ENCODE measurements at places on chromosomes 6 and 20.
A peak's percentile ranks its signal among the peaks of the same experiment; 100 is the strongest.

GRCh38 chr6:2264932-2265331 is 19.5 kb upstream of the GMDS start:
- DNase-seq, result no peak

GRCh38 chr6:133326584-133326983 is 85.4 kb downstream of the EYA4 start:
- DNase-seq, result no peak

- no peak for DNase-seq
Measured at GRCh38 chr6:78093906-78094305, 441.1 kb downstream of the MEI4 start.

DNA sequence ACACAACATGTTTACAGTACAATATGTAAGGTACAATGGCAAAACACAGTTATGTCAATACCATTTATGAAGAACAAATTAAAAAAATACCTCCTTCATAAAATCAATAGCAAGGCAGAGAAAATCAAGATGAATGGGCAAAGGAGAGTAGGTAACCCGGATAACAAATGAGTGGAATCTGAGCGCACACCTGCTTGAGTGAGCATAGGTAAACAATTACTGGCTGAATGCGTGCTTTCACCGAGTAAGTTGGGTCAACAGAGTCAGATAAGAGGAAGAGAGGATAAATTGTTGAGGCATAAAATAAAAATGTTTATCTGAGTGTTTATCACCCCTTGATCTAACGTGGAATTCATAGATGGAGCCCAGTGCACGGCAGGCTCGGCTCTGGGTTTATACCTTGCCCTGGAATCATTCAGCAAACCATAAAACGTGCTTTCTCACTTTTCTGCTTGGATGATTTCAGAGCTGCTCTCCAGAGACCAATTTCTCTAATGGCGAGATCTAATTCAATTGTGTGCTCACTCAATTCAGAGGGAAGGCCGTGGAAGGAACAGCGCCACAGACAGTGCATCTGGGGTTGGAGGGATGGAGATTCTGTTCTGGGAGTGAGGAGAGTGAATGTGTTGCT is 224.8 kb upstream of the MAP3K7 start:
- peak; percentile 90 for DNase-seq

- DNase-seq, result no peak
Measured at GRCh38 chr6:167130008-167130677, 7.2 kb downstream of the CCR6 start.

- no peak for DNase-seq
Measured at GRCh38 chr6:20879526-20879925, 345.3 kb downstream of the CDKAL1 start.

GRCh38 chr20:31675828-31676608 is 38.3 kb downstream of the COX4I2 start:
- DNase-seq, result no peak

DNA sequence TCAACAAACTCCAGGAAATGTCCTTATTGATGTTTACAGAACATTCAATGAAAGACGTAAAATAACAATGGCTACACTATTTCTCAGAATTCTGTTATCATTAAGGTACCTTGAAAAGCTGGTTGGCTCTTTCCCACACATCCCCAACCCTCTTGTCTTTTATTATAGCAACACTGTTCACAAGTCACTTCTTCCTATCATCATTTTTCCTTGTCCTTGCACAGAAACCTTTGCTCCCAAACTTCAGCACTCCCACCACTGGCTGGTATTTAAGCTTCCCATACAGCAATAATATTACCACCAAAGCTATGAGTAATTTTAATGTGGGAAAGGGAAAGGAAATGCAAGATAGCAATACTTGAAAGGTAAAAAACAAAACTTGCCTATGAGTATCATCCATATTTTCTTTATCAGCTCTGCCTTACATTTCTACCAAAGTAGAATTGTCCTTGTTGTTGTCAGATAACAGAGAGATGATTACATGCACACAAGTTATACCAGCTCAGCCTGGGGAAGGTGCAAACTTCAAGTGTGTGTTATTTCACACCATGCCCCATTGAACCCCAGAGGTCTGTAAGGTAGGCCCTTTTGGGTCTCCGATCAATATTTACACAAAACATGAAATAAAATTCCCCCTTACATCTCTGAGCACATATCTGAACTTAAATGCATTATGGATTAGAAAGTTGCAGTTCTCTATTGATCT is 32.2 kb downstream of the ARHGAP18 start:
- no peak for DNase-seq

- no peak for DNase-seq
Measured at GRCh38 chr20:19121463-19121862, 91.0 kb upstream of the SLC24A3 start.

- no peak for DNase-seq
Measured at GRCh38 chr6:146364816-146365594, 178.6 kb upstream of the RAB32 start.

GRCh38 chr6:117546674-117547073 is 55.6 kb downstream of the GOPC start:
- DNase-seq, result no peak

DNA sequence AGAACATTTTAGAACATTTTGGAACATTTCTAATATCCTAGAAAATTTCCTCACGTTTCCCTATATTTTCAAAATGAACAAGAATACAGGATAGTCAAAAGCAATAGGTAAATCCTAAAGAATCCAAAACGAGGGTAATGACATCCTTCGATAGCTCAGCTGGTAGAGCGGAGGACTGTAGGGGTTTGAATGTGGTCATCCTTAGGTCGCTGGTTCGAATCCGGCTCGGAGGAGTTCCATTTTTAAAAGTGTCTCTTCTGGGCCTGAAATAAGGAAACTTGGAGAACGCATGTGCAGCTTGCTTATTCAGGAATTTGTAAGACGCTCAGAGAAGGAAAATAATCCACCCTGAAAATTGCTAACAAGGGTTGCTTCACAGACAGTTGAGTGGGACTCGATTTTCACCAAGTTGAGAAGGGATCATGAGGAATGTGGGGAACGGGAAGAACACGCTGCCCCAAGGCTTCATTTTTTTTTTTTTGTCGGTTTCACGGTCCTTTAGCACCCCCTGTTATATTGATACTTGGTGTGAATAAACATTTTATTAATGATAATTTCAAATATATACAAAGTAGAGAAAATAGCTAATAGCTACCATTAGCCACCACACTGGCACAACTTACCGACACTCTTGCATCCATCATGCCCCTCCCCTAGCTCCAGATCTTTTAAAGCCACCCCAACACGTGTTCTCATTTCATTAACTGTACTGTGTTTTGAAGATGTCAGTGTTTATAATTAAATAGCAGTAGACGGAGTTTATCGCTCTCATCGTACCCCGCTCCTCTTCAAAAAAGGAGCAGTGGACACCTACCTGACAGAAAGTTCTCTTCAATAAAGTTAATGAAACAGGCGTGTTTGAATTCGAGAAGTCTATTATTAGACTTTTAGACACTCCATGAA is 1.8 kb upstream of the ABT1 start:
- DNase-seq, result no peak

GRCh38 chr6:55758156-55758937 is 117.0 kb downstream of the BMP5 start:
- no peak for DNase-seq

GRCh38 chr20:15346657-15347280 is 1009.4 kb upstream of the FLRT3 start:
- no peak for DNase-seq

- peak; percentile 45 for DNase-seq
Measured at GRCh38 chr6:33118525-33119123, 42.8 kb downstream of the HLA-DPB1 start.

DNA sequence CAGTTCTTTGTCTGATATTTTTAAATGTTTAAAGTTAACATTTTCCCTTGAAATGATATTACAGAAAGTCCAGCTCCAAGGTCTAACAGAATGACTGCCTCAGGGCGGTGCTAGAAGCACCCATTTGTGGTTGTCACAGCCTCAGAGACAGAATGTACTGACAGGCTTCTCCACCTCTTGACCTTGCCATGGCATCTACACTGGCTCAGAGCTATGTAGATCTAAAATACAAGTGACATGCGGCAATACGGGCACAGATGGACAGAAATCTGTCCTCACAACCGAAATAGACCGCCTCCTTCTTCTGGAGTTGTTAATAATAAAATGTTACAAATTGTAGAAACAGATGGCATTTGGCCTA is 167.2 kb upstream of the THEMIS start:
- DNase-seq, result no peak

DNA sequence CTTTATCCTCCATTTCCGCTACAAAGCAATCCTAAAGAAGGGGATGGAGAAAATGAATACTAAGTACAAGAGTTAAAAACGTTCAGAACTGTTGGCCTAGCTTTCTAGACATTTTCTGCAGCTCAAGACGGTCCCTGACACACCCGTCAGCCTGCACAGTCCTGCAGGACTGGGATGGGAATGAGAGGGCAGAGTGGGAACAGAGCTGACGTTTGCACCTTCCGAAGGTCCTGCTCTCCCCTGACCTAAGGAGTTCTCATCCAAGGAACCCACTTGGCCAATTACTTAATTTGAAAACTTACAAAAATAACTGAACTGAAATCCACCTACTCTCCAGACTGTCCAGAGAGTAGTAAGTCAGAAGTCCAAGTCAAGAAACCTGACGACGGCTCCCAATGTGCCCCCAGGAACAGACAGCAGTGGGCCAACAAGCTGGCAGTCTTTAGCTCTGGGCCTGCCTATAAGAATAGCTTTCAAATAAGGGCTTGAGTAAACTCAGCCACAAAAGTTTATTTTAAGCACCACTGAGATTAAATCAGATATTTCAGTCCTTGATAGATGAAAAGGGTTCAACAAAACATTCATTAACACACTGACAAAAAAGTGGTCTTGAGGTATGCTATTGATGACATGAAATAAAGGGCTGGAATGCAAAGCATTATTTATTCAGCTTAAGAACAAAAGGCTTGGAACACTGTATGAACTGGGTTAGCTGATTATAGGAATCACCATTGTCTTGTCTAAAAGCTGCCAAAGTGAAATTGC is 76.8 kb downstream of the CNKSR3 start:
- DNase-seq, result no peak

- DNase-seq, result no peak
Measured at GRCh38 chr20:53652859-53653517, 59.3 kb upstream of the ZNF217 start.

- DNase-seq, result no peak
Measured at GRCh38 chr6:46097366-46097765, 32.4 kb upstream of the ENPP4 start.

- DNase-seq, result no peak
Measured at GRCh38 chr6:24446670-24447069, 42.7 kb downstream of the GPLD1 start.

DNA sequence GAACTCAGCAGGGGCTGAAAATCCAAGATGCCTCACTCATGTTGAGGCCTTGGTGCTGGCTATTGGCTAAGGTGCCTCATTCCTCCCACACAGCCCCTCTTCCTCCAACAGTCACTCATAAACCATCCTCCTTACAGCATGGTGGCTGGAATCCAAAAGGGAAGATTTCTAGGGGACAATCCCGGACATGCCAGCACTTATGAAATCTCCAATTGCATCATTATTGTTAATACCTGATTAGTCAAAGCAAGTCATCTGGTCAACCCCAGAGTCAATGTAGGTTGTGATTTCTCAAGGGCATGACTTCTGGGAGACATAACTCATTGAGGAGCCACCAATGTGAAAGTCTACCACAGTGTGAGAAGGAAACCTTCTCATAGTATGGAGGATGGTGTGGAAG is 506.6 kb upstream of the NOX3 start:
- DNase-seq, result no peak

DNA sequence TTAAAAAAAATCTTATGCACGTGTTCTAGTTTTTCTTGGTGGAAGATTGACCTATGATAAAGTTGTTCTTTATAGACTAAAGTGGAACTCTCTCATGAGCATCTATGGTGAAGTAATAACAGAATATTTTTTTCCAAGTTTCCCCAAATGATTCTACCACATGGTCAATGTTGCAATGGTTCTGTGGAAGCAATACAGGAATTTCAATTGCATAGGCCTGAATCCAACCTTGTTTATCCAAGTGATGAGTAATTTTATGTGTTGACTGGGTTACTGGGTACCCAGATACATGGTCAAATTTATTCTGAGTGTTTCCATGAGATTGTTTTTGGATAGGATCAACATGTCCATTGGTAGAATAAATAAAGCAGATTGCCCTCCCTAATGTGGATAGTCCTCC is 581.5 kb downstream of the MMUT start:
- DNase-seq, result no peak

GRCh38 chr6:129575378-129576118 is 134.4 kb downstream of the ARHGAP18 start:
- no peak for DNase-seq

GRCh38 chr6:111087871-111088667 is 766 bp downstream of the SLC16A10 start:
- peak; percentile 26 for DNase-seq

- DNase-seq, result no peak
Measured at GRCh38 chr6:108619431-108620197, 58.9 kb downstream of the FOXO3 start.
